ENCODE measurements at places on chromosomes 4 and X. TPM values are rescaled to one million over a fixed set of nuclear protein-coding genes. Genes with fewer than 3 reads are reported as not detected.

RBMXL3 gene
- total RNA-seq = not detected

OGT gene
- total RNA-seq = 147 TPM

CACNA1F gene
- 0.25 TPM for total RNA-seq

GYPB gene
- not detected for total RNA-seq

- no peak for DNase-seq
Measured at GRCh38 chrX:153800177-153800722, 5.8 kb downstream of the SSR4 start.

- DNase-seq = no peak
Measured at GRCh38 chr4:174340714-174341113, 57.0 kb downstream of the CEP44 start.

DNA sequence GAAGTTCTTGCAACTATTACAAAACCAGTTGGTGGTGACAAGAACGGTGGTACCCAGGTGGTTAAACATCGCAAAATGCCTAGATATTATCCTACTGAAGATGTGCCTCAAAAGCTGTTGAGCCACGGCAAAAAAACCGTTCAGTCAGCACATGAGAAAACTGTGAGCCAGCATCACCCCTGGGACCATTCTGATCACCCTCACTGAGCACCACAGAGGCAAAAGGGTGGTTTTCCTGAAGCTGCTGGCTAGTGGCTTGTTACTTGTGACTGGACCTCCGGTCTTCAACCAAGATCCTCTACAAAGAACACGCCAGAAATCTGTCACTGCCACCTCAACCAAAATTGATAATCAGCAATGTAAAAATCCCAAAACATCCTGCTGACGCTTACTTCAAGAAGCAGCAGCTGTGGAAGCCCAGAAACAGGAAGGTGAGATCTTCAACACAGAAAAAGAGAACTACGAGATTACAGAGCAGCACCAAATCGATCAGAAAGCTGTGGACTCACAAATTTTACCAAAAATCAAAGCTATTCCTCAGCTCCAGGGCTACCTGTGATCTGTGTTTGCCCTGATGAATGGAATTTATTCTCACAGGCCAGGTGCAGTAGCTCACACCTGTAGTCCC lies 21.4 kb upstream of the SLC10A6 start:
- DNase-seq = no peak

- no peak for DNase-seq
Measured at GRCh38 chr4:22676063-22676462, 16.7 kb upstream of the GBA3 start.

GRCh38 chr4:83657336-83657735 lies 121.4 kb downstream of the GPAT3 start:
- DNase-seq = no peak

DNA sequence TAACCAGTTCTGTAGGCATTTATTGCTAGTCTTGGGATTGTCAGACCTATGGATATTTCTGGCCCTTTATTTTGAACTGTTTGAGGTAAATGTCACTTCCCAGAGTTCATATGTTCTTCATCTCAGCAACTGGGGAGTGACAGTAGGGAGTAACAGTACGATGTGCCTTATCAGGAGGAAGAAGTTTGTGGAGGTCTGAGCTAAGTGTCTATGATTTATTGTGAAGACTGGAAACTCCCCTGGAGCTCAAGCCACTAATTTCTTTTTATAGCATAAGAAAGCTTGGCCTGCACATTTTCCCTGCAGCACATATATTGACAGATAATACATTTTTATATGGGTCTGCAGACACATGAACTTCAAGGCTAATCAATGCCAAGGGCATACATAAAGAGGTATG lies 383.8 kb downstream of the GRXCR1 start:
- DNase-seq = peak; percentile 3

DNA sequence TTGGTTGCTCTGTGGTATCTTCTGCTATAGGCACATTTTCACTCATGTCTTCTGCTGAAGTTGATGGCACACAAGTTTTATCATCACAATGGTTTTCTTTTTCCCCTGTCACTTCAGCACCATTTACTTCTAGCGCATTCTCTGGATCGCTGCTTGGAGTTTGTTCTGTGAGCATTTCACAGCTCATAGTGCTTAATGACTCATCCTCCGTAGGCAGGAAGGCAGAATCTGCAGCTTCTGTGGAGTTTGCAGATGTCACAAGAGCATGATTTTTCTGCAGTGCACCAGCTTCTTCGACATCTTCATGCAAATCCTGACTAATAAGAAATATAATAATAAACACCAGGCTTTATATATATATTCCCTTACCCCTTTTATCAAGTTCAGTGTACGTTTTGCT lies 83.6 kb downstream of the CHM start:
- DNase-seq = no peak

DNA sequence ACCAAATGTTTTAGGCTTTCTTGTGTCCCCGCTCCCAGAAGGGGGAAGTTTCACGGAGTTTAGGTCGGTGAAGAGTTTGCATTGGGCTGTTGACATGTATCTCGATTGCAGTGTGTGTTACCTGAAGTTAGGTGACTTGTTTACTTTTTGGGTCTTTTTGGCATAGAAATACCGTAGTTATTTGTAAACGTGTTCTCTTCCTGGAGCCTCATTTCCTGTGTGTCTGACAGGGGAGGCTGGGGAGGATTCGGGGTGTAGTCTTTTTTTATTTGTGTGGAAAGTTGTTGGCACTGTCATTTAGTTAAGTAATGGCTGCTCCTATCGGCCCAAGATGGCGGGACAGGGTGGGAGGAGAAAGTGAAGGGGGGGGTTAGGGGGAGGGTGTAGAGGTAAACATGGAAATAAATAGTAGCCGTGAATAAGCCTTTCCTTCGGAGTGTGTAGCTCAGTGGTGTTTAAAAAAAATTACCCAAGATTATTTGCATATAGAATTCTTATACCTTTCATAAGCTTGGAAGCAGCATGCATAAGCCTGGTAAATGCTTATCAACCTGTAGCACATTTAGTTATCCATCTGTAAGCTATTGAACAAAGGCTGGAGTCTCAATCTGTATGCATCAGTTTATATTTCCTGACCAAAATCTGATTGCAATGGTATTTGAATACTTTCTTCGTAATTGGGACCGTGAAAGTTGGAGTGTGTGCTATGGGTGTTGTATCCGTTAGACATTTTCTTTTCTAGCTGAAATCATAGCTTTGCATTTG lies 1.6 kb downstream of the KDM6A start:
- peak; percentile 53 for DNase-seq

DNA sequence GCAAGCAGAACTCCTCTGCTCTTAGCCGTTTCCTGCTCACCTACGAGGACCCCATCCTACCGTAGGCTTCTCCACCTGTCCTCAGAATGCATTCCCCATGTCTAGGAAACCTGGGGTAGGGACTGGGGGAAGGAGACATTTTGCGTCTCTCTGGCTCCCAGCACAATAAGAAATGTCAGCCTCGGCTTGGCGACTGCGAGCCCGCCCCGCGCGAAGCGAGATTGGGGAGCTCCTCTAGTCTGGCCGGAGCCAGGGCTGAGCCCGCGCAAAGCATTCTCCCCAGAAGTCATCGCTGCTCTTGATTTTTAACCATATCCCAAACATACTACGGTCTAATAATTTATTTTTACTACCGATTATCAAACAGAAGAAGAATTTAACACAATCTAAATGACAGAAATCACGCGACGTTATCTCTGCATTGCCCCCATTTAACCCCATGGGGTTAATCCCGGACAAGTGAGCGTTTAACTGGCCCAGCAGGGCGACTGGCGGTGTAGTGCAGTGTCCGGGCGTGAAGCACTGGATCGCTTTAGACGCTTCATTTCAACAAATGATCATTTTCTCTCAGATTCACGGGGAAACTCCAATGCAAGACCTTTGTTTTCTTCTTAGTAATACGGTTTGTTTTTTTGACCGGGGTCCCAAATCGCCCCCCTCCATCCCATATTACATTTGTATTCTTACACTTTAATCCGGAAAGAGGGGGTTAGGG lies 8.0 kb upstream of the PITX2 start:
- no peak for DNase-seq

- DNase-seq = peak; percentile 35
Measured at GRCh38 chr4:16608123-16608522, 290.3 kb downstream of the LDB2 start.
